Sigmoid colon (tissue), 7 donors: ENCODE measurements at places on chromosomes 3 and 15. TPM values are rescaled to one million over a fixed set of nuclear protein-coding genes. Genes with fewer than 3 reads are reported as not detected.

Gene GPR156
- 0.07 TPM for polyA plus RNA-seq

DNA sequence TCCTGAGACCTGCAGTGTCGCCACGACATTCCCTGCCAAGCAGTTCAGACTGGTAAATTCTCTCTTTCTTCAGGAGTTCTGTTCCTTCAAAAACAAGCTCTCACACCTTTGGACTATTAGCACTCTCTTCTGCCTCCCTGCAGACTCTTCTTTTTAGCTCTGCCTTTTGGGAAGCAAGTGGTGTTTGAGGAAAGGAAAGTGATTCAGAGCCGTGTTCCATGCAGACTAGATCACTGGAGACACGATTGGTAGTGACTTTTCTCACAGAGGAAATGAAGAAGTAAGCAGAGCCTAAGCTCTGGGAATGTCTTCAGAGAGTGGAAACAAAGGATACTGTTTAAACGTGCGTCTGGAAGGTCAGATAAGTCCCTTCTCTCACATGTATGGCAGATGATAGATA, 270.6 kb upstream of the TPRG1 start:
- DNase-seq = no peak
- H3K27ac ChIP-seq = peak overlapping the region; percentile 66
- H3K36me3 ChIP-seq = no peaks in the 10 kb centered on the region
- no peaks in the 10 kb centered on the region for H3K4me1 ChIP-seq

GRCh38 chr3:148190441-148190990, 507.2 kb upstream of the AGTR1 start:
- no peak for DNase-seq
- H3K4me1 ChIP-seq = no peaks in the 10 kb centered on the region
- no peak overlapping the region for H3K27ac ChIP-seq
- H3K36me3 ChIP-seq = no peaks in the 10 kb centered on the region
- no peaks in the 10 kb centered on the region for H3K27me3 ChIP-seq

DNA sequence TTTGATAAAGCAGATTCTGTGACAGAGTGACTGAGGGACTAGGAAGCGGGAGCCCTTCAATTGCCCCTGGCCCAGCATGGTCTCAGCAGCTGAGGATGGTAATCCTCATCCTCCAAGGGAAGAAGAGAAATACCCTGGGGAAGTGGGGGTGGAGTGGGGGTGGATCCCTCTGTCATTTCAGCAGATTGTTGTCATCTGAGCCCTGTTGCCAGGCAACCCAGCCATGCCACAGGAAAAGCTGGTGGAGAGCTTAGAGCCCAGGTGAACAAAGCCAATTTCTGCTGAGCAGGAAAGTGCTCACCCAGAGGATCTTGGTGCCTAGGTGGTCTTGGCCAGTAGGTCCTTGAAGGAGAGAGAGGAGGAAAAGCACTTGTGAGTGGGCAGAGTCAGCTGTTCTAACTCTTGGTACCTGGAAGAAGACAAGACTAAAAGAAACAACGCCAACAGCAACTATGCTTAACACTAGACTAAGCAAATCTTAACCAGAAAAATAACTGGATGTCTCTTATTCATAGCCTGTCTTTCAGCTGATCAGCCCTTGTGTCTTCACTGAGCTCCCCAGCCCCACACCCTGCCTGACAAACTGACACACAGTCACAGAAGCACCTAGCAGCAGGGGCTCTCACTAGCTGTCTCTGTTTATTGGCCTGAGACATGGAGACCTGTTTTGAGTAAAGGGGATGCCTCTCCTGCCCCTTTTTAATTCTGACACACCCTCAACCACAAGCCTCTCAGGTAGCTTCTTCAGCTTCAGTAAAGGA, 40.1 kb upstream of the DCLK3 start:
- no peak overlapping the region for H3K27ac ChIP-seq
- H3K4me1 ChIP-seq = no peaks in the 10 kb centered on the region
- no peak overlapping the region for H3K4me3 ChIP-seq
- no peaks in the 10 kb centered on the region for H3K27me3 ChIP-seq

- no peak for DNase-seq
- no peak overlapping the region for H3K4me3 ChIP-seq
- no peak overlapping the region for H3K27ac ChIP-seq
- no peaks in the 10 kb centered on the region for H3K36me3 ChIP-seq
- H3K27me3 ChIP-seq = no peaks in the 10 kb centered on the region
Observed at GRCh38 chr3:132006605-132007204, 28.1 kb downstream of the CPNE4 start.

DNA sequence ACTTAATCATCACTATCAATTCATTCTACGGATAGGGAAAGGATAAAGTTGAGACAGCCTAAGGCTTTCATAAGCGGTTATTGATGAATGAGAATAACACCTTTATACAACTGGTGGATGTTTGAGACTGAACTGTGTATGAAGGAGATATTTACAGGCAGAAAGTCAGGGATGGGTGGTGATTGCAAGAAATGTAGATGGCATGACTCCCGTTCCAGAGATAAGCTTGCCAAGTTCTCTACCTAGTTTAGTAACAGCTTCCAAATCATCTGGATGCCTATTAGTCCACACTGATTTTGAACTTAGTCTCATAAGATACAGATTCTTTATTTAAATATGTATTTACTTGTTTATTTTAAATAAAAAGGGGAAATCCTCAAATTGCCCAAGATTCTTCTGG, 358.8 kb downstream of the GAP43 start:
- no peak overlapping the region for H3K27ac ChIP-seq
- no peaks in the 10 kb centered on the region for H3K36me3 ChIP-seq
- no peak for DNase-seq
- H3K27me3 ChIP-seq = no peaks in the 10 kb centered on the region
- no peak overlapping the region for H3K4me3 ChIP-seq

DNA sequence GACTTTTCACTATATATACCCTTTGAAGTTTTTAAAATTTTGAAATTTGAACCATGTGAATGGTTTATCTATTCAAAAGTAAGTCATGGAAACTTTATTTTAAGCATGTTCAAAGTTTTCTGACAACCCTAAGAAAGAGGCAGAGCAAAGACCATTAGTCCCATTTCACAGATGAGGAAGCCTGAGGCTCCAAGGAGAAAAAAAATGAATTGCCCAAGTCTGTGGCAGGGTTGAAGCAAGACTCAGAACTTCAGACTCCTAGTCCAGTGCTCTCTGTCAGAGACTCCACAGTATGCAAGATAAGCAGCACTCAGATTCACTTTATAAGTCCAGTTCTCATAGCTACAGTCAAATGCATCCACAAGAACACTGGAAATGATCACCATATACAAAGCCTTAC, 4.5 kb downstream of the RAB43 start:
- H3K36me3 ChIP-seq = no peaks in the 10 kb centered on the region
- H3K4me3 ChIP-seq = no peak overlapping the region
- DNase-seq = no peak

DNA sequence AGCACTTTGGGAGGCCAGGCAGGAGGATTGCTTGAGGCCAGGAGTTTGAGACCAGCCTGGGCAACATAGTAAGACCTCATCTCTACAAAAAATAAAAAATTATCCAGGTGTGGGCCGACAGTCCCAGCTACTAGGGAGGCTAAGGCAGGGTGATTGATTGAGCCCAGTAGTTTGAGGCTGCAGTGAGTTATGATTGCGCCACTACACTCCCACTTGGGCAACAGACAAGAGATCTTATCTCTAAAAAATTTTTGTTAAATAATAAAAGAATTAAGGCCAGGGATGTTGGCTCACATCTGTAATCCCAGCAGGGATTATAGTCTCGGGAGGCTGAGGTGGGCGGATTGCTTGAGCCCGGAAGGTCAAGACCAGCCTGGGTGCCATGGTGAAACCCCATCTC, 25.8 kb upstream of the NFKBIZ start:
- H3K27me3 ChIP-seq = no peaks in the 10 kb centered on the region
- no peaks in the 10 kb centered on the region for H3K36me3 ChIP-seq
- no peak for DNase-seq
- H3K4me1 ChIP-seq = peaks cover 19% of the 10 kb centered on the region
